ENCODE measurements at places on chromosomes 7 and 10.

DNA sequence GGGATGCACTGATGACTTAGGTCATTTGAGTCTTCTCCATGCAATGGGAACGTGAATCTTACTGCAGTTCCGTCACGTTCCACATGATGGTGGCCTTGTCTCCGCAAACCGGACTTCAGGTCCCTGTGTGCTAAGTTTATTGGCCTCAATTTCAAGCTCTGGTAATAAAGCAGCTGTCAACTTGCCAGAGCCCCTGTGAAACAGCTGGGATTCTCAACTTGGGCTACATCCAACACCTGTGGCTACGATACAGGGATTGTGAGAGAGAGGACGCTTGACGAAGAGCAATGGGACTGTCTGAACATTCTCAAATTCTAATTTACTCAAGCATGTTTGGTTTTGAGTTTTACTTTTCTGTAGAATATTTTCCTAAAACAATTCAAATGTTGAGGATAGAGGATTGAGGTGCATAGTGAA lies 174.2 kb downstream of the PTN start:
- ATAC-seq: peak; percentile 66

GRCh38 chr10:129760003-129760315 lies 204.1 kb downstream of the EBF3 start:
- no peak for ATAC-seq

DNA sequence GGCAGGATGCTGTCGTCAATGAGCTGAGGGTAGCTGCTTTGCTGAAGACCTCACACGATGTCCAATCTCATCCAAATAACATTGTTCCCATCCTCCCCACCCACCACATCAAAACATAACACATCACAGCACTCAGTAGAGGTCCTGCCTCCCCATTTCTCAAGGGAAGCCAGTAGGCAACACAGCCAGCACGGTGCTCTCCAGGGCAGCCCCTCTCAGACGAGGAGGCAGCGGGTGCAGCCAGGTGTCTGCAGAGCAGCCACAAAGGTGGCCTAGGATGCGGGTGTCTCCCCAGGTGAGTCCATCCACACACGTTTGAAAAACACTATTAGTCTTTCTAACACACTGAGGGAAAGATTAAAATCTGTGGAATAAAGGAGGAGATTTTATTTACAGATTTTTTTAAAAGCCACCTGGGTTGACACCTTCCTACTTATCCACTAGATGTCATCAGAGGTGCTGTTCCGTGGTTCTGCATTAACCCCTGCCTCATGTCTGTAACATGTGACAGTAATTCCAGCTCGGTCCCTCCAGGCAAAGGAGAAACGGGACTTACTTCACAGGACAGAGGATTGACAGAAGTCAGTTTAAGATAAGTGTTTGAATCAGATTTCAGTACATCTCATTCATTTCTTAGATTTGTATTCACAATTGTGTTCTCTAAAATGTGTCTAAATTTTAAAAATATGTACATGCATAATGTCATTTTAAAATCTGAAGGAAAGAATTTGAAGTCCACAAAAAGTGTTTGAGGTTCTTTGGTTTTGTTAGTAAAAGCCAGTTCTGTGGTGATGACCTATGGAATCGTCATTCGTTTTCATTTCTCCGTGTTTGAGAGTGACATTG lies 68.0 kb downstream of the LANCL2 start:
- peak; percentile 74 for ATAC-seq

- ATAC-seq: no peak
These were observed 12.8 kb upstream of the MYL7 start for GRCh38 chr7:44153948-44154335.

DNA sequence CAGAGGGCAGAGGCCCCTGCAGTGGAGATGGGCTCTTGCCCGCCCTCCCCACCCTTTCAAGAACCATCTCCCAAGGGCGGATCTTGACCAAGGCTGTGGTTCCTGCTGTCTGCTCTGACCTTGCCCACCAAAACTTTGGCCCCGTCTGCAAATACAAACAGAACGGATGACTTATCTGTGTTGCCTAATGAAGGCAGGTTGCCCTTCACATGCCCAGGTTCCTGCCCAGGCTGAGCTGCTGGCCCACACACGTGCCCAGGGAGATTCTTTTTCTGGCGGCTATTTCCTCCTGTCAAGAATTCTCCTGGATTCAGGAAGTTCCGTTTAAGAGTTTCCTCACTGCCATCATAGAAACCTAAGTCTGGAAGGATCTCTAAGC lies 78.3 kb downstream of the PROSER2 start:
- ATAC-seq: peak; percentile 33

DNA sequence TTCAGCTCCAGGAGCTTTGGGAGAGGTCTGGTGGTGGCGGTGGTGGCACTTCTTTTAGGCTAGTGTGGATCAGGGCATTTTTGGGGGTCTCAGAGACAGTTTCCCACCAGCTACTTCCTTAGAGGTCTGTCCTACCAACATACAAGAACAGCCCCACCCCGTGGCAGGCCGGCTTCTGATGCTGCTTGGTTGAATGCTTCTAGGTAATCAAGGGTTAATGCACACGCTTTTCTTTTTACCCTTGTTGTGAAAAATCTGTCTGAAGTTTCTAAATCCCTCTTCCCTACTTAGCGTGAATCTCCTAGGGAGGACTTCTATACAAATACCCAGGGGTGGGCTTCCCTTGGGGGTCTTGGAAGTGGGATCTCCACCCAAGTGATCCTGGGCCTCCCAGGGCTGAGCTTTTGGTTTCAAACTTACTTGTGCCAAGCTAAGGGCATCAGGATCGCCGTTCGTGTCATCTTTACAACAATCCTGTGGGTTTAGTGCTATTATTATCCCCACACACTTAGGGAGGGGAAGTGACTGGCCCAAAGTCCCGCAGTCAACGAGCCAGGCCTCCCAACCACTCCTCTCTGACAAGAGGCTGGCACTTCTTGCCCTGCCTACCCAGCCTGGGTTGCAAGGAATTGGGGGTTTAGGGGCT lies 1.7 kb downstream of the SH2B2 start:
- no peak for ATAC-seq

GRCh38 chr10:102959360-102959759 lies 41.3 kb downstream of the CNNM2 start:
- ATAC-seq: no peak

GRCh38 chr10:124689911-124690498 lies 54.2 kb downstream of the FAM53B start:
- ATAC-seq: no peak
